ENCODE measurements at places on chromosomes 7 and 10. TPM values are rescaled to one million over a fixed set of nuclear protein-coding genes. Genes with fewer than 3 reads are reported as not detected.

DNA sequence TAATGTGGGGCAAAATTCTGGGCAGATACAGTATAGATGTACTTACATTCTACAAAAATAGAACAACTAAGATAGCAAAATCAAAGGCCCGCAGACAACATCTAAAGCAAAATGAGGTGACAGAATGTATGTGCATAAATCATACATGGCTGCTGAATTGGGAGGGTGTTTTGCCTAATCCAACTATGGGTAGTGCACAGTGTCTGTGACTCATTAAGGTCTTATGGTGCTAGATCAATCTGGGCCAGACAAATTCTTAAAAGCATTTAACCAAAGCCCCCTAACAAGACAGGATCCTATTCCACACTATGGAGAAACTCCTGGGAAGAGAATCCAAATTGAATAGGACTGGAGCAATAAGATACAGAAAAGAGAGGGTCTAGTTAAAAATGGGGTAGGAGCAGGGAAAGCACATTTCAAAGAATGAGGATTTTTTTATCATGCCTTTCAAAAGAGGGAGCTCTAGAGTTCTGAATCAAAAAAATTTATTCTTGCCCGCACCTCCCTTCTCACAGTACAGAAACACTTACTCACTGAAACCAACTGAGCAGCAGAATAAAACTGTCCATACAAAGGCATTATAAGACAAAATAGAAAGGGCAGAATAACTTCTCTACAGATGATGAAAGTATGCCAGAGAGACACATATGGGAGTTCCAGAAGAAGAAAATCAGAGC lies 181.3 kb downstream of the RNLS start:
- DNase-seq = no peak

GRCh38 chr10:63313066-63313717 lies 152.6 kb downstream of the JMJD1C start:
- no peak for DNase-seq

GRCh38 chr7:17806631-17807030 lies 133.7 kb downstream of the SNX13 start:
- DNase-seq = peak; percentile 29

GRCh38 chr7:121178452-121178851 lies 150.3 kb upstream of the WNT16 start:
- DNase-seq = no peak

GRCh38 chr10:86821388-86821999 lies 65.1 kb downstream of the BMPR1A start:
- no peak for DNase-seq

DNA sequence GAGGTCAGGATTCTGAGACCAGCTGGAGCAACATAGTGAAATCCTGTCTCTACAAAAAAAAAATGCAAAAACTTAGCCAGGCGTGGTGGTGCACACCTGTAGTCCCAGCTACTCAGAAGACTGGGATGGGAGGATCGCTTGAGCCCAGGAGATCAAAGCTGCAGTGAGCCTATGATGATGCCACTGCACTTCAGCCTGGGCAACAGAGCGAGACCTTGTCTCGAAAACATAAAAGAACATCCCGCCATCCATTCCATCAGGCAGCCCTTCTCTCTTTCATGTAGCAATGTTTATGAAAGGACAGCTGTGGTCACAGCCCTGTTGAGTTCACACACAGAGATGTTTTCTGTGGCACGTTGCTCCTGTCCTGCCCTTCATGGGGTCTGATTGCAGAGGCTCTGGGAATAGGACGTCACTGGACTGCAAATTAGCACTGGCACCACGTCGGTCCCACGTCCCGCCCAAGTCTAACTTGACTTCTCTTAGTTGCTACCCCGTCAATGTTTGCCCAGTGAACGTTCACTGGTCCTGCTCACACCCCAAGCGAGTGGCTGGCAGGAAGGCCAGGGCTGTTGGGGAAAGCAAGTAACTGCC lies 64.5 kb upstream of the MYL10 start:
- DNase-seq = no peak

The LRRD1 gene
- 0.25 TPM for total RNA-seq

The COBL gene
- 53.3 TPM for total RNA-seq

The PRKCQ gene
- 0.25 TPM for total RNA-seq

The OR9A2 gene
- total RNA-seq = not detected

The NCF1 gene
- 1.6 TPM for total RNA-seq
